ENCODE measurements at places on chromosomes 16 and 17. TPM values are rescaled to one million over a fixed set of nuclear protein-coding genes. Genes with fewer than 3 reads are reported as not detected.

- peak; percentile 11 for DNase-seq
These were observed 71.9 kb downstream of the SDR42E1 start for GRCh38 chr16:81939164-81940056.

- peak; percentile 54 for DNase-seq
These were observed 77.0 kb upstream of the SIAH1 start for GRCh38 chr16:48462106-48462740.

- DNase-seq, result no peak
These were observed 314.3 kb downstream of the MAP2K6 start for GRCh38 chr17:69728816-69729215.

The SHPK gene
- total RNA-seq, result 11.3 TPM

GRCh38 chr17:71727723-71728122, 393.1 kb upstream of the SOX9 start:
- DNase-seq, result no peak

GRCh38 chr17:78168903-78169793, 767 bp downstream of the SYNGR2 start:
- peak; percentile 41 for DNase-seq

The PERCC1 gene
- not detected for total RNA-seq

DNA sequence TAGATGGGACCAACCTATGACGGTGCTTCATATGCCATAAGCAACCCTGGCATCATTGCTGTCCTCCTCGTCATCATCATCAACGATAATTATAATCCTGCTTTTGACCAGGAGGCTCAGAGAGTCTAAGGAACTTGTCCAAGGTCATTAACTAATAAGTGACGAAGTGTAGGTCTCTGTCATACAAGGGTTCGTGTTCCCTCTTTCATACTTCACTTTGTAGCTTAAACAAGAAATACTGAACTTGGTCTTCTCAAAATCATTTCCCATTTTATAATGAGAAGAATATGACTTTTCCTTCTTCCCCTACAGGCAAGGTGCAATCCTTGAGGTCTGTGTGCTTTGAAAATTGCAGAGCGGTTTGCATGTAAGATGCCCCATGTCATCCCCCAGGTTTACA, 31.2 kb upstream of the PIK3R6 start:
- no peak for DNase-seq

The EFCAB5 gene
- not detected for total RNA-seq

DNA sequence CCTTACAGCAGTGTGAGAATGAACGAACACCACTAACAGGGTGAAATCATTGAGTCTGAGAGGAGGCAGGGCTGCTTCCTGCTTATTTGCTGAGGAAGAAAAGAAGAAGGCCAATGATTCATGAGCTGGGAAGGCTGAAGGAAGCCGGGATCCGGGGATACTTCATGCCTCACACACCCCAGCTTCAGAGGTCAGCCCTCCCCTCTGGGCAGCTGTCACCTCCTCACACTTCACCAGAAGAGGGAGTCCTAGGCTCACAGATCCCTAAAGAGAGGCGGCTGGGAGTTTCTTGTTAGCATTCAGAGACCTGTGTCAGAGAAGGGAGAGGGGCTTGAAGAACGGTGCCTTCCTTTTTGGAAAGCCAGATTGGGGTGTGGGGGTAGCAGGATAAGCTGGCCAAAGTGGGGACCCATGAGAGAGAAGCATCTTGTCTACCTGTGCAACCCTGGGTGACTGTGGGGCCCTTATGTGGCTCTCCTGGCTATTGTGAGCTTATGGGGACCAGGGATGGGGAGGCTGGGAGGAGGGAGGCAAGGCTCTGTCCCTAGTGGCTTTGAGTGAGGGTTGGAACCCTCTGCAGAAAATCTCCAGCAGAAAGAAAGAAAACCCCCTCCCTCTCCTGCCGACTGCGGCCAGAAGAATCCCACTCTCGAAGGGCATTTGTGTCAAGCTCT, 94.6 kb downstream of the RGS9 start:
- peak; percentile 77 for DNase-seq

GRCh38 chr17:80313160-80313829, 52.6 kb downstream of the RNF213 start:
- DNase-seq, result no peak

The CMC2 gene
- total RNA-seq, result 148 TPM

DNA sequence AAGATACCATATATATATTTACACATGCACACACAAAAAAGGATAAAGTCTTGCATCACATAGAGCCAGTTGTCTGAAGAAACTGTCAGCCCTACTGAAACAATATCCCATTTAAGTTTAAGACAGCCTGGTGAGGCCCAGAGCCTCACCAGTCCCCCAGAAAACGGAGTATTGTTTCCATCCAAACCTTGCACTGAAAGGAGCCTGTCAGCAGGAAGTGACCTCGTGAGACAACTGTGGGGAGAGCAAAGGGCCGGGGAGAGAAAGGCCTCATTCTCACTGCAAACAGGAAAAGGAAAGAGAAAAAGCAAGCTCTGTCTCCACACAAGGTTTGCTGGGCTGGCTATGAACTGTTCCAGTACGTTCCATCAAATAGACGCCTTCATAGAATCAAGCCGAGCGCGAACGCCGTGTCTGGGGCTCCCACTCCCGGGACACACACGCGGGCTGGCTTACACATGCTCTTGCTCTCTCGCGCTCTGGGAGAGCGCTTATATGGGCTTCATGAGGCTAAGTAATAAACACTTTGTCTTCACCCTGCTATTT, 44.4 kb upstream of the ZFHX3 start:
- peak; percentile 29 for DNase-seq

The SEPTIN12 gene
- not detected for total RNA-seq

The ACSM2A gene
- not detected for total RNA-seq

DNA sequence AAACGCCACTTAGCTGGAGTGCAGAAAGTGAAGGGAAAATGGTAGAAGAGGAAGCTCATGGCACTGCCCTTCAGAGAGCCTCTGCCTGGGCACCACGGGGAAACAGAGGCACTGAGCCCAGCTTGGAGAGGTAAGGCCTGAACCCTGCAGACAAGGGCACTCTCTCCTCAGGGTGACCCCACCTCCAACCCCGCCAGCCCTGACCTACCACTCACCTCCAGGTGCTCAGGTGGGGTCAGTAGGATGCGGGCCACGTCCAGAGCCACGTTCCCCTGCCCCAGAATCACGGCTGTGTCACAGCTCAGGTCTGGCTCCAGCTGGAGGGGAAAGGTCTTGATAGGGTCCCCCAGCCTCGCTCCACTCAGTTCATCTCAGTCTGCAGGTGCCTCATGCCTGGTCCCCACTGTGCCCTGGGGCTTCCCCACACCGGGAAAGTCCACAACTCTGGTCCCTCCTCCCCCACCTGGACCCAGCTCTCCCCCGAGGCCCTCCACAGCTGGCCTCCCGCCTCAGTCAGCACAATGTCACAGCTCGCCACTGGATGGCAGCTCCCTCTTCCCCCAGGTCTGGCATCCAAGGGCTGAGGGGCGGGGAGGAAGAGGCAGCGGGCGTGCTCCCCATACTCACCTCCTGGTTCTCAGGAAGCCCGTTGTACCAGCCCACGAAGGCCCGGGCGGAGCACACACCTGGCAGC, 6.0 kb upstream of the GRIN2C start:
- no peak for DNase-seq

GRCh38 chr17:28327031-28327607, 8.1 kb downstream of the TMEM97 start:
- no peak for DNase-seq

The RSKR gene
- 3.5 TPM for total RNA-seq

DNA sequence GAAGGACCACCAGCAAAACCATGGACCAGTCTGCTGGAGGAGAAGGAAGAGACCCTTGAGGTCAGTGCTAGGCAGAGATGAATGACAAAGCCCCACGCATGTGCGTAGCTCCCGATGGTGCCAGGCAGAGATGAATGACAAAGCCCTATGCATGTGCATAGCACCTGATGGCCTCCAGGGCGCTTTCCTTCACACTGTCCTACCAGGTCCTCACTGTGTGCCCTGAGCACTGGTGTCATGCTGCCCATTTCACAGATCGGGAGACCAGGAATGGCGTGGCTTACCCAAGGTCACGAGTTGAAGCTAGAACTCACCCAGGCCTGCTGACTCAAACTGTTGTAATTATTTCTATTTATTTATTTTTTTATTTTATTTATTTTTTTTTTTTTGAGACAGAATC, 149.6 kb downstream of the KATNIP start:
- DNase-seq, result no peak

GRCh38 chr17:12745486-12745885, 43.8 kb upstream of the ARHGAP44 start:
- DNase-seq, result no peak

The TMEM92 gene
- total RNA-seq, result not detected

DNA sequence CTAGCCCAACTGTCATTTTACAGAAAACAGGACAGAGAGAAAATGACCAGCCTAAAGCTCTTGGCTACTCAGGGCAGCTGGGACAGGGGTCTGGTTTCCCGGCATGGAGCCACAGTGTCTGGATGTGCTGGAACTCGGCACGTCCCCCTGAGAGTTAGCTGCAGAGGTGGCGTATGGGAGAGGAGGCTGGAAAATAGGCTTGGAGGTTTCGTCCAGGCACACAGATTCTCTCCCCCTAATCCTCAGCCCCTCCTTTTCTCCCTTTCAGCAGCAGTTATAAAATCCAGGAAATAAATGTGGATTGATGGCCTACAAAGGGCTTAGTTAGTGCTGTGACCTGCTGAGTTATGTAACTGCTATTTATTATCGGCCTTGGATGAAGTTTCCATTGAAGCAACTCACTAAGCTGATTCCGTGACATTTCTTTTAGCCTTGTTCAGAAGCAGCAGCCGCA, 89.5 kb upstream of the TOB1 start:
- no peak for DNase-seq

The KCTD19 gene
- total RNA-seq, result not detected

The APOH gene
- not detected for total RNA-seq

DNA sequence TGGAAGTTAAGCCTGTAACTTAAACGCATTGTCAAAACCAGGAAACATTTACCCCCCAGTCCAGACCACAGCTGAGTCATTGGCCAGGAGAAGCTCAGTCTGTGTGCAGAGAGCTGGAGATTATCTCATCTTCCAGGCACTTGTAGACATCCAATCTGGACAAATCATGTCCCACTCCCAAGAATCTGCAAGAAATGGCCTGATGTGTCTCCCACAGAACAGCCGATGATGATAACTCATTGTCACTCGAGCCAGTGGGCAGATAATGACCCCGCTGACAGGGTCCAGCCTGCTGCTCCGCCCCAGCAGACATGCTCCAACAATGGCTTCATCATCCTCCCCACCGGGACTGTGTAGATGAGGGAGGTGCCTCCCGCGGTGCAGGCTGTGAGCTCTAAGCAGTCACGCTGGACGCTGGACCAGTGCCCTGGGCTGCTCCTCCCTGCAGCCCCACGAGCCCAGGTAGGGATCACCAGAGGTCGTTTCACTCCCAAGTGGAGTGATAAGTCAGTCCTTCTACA, 322.5 kb downstream of the C16orf95 start:
- DNase-seq, result peak; percentile 88

The ADAD2 gene
- total RNA-seq, result not detected

The LGALS9C gene
- not detected for total RNA-seq

- no peak for DNase-seq
These were observed 6.6 kb downstream of the TMEM114 start for GRCh38 chr16:8583732-8584131.

The NACA2 gene
- total RNA-seq, result not detected

The CHST4 gene
- not detected for total RNA-seq

DNA sequence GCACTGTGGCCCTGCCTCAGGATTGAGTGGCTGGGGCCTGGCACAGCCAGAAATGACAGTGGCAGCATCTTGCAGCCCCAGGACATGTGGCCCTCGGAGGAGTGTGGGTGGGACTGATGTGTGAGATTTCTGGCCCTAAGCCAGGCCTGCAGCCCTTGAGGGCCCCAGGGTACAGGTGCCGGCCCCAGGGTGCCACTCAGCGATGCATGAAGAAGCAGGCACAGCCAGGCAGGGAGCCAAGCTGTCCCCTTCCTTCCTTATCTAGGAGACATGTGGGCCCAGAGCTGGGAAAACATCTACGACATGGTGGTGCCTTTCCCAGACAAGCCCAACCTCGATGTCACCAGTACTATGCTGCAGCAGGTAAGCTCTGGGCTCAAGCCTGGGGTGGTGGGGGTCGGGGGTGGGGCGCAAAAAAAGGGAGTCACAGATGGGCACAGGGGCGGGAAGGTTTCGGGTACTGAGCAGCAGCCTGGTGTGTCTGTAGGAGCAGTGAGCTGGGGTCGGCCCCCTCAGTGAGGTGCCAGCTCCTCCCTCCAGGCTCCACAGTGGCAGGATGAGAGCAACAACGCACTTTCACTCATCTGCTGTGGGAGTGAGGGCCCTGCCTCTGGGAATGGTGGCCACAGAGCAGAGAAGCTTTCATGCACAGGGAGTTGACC, 4.1 kb downstream of the ACE start:
- DNase-seq, result no peak
